Activated CD4-positive, alpha-beta T cell treated with anti-CD3 and anti-CD28 coated beads, Interleukin-2, amount 50 U/mL, for 48 hours (primary cell): ENCODE measurements at places on chromosomes 1 and 21.

GRCh38 chr1:83632906-83633305 lies 366.0 kb downstream of the TTLL7 start:
- DNase-seq = peak; percentile 16

DNA sequence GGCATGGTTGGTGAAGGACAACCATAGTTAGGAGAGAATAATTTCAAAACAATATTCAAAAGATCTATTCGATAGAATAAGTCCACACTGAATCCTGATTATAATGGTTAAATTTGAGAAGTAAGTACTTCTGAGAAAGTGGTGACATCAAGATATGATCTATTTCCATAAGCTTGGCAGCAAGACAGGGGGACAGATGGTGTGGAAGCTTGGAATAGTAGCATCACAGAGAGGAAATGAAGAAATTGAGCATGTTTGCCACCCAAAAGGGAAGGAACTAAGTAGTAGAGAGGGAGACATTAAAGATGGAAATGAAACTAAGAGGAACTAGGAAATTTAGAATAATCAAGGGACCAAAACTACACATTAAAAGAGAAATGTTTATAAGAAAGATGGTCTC lies 94.5 kb downstream of the OLFM3 start:
- DNase-seq = no peak

DNA sequence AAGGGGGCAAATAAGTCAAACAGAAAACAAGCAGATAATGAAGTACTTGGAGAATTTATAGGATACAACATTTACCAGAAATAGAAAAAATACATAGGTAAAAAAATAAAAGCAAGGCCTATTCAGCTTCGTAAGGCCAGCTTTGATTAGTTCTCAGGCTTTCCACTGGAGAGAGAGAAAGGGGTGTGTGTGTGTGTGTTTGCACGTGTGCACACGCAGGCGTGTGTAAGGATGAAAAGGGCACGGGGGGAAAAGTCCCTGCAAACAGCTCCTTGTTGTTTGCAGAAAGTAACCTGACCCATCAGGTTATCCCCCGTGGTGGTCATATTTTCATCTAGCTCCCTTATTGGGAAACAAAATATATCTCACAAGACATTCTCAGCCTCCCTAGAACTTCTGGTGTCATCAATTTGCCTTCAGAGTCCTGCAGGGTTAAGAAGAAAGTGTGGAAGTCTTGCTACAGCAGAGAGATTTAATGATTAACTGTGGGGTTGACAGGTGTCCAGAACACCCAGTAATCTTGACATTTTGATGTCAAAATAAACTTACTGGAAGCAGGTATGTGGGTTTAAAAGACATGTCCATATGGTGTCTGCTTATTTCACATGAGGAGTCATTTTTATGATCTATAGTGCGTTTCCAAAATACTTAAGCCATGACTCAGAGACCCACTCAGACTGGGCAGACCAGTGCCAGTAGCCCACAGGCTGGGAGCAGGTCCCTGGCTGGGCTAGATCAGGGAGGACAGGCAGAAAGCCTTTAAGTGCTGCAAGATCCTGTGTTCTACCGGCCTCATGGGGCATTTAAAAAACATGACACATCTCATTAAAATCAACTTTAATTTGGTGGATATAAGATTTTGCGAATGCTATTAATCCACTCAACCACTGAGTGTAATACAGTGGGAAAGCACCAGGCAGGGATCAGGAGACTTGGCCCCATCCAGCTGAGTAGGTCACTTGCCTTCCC lies 487.6 kb upstream of the CAMK1G start:
- DNase-seq = no peak

GRCh38 chr1:187744665-187745064 lies 915.9 kb downstream of the PLA2G4A start:
- DNase-seq = no peak
